ENCODE measurements at places on chromosomes 2 and 18. TPM values are rescaled to one million over a fixed set of nuclear protein-coding genes. Genes with fewer than 3 reads are reported as not detected.

GRCh38 chr18:62948788-62949187, 233.4 kb downstream of the PHLPP1 start:
- no peak for DNase-seq

The ELOA2 gene
- not detected for total RNA-seq

GRCh38 chr18:75489493-75490190, 62.1 kb upstream of the SMIM21 start:
- no peak for DNase-seq

DNA sequence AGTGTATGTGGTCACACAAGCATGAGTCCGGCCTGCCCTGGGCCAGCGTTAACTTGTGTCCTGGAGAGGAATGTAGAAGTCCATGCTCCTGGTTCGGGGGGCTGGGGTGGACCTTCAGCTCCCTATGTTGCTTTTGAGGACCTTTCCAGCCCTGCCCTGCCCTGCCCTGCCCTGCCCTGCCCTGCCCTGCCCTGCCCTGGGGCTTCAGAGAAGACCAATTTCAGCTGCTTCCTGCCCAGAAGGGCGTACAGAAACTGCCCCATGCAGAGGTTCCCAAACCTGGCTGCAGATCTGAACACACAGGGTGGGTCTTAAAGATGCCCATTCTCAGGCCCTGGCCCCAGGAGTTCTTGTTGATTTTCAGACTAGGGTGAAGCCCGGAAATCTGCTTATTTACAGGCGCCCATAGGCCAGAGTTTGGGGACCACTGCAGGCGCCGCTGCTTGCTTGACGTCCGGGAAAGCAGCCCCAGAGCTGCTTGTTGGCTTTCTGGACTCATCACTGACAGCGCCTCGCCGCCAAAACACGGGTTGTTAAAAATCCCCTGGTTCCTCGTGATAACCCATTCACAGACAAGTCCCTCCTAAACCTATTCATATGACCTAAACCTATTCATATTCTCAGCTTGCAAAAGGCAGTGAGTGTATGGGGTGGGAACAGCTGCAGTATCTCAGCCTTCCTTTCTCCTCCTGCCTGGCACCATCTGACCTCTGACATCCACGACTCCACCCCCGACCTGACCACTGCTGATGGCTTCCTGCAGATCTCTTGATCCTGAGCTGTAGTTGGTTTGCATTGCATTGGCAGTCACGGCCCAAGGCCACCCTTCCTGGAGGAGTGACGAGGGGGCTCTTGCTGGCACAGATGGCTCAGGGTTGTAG, 198.3 kb downstream of the GLI2 start:
- no peak for DNase-seq

The CXCR4 gene
- 104 TPM for total RNA-seq

The ANKRD23 gene
- 3.7 TPM for total RNA-seq

The HTR2B gene
- total RNA-seq: not detected

DNA sequence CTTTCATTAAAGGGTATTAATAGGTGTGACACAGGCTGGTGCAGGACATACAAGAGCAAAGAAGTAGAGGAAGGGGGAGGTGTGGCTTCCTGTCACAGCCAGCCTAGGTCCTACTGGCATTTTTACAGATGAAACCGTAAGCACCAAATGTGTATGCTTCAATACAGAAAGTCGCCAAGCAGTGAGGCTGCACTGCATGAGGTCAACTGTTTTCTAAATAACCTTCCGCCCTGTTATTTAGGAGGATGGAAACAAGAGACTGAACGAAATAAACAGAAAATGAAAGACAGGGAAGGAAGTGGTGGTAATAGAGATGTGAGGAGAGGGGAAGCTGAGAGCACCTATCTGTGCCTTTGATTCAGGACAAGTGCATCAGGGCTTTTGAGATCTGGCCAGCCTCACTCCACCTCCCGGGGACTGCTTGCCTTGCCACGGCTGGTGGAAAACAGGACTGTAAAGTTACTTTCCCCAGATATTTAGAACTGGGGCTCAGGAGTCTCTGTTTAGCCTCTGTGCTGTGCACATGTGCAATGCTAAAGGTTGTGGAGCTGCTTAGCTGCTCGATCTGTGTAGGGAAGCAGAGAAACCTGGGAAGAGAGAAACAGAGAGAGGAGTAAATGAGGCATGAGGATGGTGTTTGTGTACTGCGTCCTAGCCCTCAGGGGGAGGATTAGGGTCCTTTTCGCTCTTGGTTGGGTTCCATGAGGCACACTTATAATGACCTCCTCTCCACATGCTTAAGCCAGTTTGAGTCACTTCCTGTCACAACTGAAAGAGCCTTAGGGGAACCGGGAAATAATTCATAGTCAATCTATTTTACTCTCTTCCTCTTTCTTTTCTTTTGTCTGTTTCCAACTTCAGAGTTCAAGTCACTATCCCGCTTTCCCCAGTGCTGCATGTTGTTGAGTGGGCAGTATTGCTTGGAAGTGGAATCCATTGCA, 62.3 kb upstream of the BOD1L2 start:
- DNase-seq: no peak

DNA sequence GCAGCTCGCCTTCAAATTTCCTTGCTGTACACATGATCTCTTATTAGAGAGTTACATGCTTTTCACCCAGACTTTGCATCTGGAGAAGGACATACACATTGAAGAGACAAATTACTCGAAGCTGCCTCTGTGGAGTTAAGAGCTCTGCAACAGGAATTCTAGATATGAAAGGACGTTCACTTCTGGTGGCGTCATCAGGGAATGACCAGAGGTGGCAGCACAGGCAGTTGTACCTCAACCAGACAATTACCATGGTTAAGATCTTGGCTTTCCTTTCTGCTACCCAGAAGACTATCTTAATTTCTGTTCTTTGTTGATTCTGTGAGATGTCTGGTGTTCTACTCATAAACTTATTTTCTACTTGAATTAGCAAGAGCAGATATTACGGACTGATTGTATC, 39.1 kb upstream of the MC4R start:
- DNase-seq: no peak

The LONRF2 gene
- not detected for total RNA-seq

GRCh38 chr2:135825550-135826176, 11.3 kb downstream of the LCT start:
- DNase-seq: no peak

DNA sequence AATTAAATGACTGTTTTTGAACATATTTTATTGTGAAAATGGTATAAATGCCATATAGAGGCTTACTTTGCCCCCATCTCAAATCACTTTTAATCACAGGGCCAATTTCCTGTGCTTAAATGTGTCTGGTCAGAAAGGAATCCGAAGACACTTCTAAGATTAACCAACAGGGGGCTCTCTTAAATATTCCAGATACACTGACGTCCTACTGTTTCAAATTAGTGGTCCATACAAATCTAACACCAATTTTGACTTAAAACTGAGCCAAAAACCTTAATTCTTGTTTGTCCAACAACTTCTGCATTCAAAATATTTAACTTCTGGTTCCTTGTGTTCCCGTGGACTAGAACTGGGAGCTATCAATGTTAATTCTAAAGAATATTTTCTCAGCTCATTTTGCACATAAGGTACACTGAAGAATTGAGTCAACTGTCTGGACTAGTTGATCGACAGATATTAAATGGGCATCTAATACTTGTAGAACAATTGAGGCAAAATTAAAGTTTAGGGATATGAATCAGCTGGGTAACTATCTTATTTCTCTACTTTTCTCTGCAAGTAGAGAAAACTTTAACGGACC, 557.5 kb downstream of the ARHGAP15 start:
- no peak for DNase-seq

The RNU2-63P gene
- 43.6 TPM for total RNA-seq

The ZNF892 gene
- total RNA-seq: 3.6 TPM

GRCh38 chr2:27852691-27853090, 37.5 kb downstream of the RBKS start:
- no peak for DNase-seq

DNA sequence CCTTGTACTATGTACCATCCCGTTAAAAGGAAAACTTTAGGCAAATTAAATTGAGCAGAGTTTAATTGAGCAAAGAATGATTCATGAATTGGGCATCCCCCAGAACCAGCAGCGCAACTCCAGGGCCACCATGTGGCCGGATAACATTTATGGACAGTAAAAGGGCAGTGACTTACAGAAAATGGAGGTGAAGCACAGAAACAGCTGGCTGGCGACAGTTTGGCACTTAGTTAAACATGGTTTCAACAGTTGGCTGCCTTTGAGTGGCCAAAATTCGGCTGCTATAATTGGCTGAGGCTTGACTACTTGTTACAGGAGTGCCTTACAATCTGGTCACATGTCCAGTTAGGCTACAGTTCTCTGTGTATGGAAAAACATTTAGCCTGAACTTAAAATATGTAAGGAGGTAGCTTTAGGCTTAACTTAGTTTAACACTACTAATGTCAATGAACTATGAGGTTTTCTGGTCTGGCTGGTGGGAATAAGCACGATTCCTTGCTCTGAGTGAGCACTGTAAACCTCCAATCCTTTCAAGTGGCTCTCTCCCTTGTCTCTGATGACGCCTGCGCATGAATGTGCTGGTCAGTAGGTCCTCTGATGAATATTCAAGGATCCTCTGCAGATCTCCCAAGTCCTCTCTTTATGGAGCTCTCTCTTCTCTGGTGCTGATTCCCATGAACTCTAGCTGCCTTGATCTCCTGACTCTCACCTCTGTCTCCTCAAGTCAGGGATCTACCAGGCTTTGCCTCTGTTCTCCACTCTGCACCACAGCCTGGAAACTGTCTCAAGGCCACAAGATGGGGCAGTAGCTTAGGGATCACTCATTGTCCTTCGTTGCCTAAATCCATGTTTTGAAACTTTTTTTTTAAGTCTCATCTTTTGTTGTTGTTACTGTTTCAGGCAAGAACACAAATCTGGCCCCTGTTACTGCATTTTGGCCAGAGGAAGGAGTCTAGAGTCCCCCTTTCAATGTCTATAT, 24.4 kb upstream of the RAB31 start:
- no peak for DNase-seq

GRCh38 chr2:236252602-236253001, 11.6 kb downstream of the ASB18 start:
- no peak for DNase-seq

- DNase-seq: no peak
Observed at GRCh38 chr2:127012215-127012614, 94.7 kb downstream of the BIN1 start.

DNA sequence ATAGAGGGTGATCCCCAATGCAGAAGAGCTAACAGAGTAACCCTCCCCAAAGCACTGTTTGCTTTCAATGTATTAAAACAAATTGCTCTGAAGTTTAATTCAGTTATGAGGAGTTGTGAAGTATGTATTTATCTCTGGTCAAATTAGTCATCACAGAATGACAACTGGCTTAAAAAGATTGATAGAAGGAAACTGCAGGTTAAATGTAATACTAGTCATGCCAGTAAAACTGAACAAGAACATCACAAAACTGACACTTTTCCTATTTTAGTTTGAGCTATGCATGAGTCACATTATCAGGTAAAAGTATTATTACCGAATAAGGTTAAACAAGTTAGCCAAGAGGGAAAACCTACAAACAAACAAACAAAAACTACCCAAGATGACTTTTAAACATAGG, 99.0 kb upstream of the ACVR1C start:
- no peak for DNase-seq

DNA sequence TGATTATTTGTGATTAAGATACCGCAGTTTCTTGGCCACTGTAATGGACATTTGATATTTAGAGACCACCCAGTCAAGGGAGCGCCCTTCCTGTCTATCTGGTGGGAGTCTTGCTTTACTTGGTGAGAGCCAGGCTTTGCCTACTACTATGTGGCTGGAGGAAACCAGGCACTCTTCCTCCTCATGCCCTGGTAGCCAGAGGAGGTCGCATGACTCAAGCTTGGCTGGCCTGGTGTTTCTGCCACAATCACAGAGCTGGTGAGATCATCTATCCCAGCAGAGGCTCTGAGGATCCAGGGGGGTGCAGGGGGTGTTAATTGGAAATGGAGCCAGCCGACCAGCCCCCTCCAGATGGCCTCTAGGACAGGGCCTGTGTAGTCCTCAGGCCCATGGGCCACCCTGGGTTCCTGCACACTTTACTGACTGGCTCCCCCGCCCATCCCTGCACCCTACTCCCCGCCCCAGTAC, 46.8 kb upstream of the BIN1 start:
- DNase-seq: no peak

DNA sequence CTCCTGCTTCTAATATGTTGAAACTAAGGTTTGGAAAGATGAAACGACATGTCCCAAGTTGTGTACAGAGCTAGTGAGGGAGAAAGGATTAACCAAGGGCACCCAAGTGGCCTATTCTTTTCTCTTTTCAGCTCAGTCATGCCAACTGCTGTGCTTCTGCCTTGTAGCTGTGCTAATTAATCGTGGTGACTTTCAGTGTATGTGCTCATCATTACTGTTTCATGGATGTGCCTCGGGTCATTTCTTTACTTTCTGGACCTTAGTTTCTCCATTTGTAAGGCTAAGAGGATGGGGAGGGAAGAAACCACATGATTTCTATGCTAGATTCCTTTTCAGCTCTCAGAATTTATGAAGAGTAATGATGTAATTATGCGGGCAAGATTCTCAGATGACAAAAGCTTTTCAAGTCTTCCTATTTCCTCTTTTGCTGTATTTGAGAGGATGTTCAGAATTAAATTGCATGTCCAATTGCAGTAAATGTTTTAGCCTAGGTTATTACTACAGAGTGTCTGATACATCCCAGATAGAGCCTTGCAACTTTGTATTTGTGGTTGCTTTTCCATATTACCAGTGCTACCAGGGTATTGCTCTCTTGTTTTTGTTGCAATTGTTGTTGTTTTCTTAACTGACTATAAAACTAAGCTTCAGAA, 621.2 kb downstream of the CNTNAP5 start:
- DNase-seq: no peak

The SLC9A2 gene
- total RNA-seq: not detected

DNA sequence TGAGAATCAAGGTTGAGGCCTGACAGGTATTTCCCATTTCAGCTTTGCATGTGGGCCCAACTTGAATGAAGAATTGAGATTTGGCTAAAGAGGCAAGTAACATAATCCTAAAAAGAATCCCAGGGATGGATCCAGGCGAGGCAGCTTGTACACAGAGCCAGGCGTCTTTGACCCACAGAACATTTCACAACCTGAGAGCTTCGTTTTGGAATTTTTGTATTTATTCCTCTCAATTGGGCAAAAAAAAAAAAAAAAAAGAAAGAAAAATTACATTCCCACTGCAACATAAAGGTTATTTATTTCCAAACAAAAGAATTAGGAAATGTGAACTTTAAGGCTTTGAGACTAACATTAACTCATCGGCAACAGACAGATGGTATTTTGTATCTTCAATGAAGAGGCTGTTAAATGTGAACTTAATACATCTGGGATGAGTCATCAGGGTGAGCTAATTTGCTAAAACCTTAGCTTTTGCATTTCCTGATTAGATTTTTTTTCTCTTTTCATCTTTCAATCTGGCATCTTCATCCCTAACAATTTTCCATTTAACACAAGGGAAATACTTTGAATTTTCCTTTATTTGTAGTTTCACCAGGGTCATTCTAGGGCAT, 478.5 kb upstream of the TNP1 start:
- no peak for DNase-seq

The LYG2 gene
- not detected for total RNA-seq

DNA sequence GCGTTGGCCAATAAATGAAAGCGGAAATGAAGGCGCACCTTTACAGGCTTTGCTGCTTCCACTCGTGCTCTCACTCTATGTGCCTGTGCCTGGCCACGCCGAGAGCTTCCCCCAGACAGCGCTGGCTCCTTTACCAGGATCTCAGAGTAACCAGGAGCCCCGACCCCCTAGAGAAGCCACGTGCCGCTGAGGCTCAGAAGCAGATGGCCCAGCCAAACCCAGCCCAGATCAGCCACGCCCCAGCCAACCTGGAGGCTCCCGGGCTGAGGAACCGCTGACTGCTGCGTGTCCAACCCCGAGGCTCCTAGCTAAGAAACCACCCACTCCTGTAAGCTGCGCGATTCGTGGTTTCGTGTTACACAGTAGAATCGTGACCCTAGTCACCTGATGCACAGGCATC, 199.3 kb downstream of the NCK2 start:
- DNase-seq: no peak

All from activated naive CD4-positive, alpha-beta T cell treated with anti-CD3 and anti-CD28 coated beads, Interleukin-2, amount 50 U/mL, for 72 hours (primary cell).